ENCODE measurements at places on chromosomes 4 and X. TPM values are rescaled to one million over a fixed set of nuclear protein-coding genes. Genes with fewer than 3 reads are reported as not detected.

Gene RHOXF2
- total RNA-seq, result not detected

GRCh38 chrX:37453821-37454220 is 104.7 kb downstream of the PRRG1 start:
- no peak for DNase-seq
- H3K4me1 ChIP-seq, result no peaks in the 10 kb centered on the region
- H3K4me3 ChIP-seq, result no peak overlapping the region
- no peaks in the 10 kb centered on the region for H3K27me3 ChIP-seq
- no peaks in the 10 kb centered on the region for H3K36me3 ChIP-seq

DNA sequence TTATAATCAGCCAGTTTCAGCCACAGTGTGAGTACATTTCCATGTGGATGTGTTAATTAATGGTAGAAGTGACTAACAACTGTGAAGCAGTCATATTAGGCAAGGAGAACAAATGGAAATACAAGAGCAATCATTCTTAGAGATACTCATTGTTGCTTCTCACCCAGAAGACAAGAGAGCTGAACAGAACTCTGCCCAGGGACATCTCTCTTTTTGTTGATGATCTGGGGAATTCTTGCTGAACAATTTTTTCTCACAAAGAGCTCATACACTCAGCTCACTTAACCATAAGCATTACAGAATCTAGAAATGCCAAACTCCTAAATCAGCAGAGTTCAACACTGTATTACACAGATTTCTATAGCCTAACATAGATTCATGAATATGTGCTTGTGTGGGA is 150.1 kb downstream of the COMMD8 start:
- DNase-seq, result no peak
- no peaks in the 10 kb centered on the region for H3K4me1 ChIP-seq
- H3K27ac ChIP-seq, result no peak overlapping the region
- no peaks in the 10 kb centered on the region for H3K27me3 ChIP-seq
- no peaks in the 10 kb centered on the region for H3K36me3 ChIP-seq

Gene SUPT20HL1
- not detected for total RNA-seq

GRCh38 chr4:3823496-3824341 is 57.5 kb downstream of the ADRA2C start:
- no peaks in the 10 kb centered on the region for H3K4me1 ChIP-seq
- no peak for DNase-seq
- H3K27ac ChIP-seq, result no peak overlapping the region
- H3K4me3 ChIP-seq, result no peak overlapping the region
- no peaks in the 10 kb centered on the region for H3K27me3 ChIP-seq

Gene CDS1
- 0.70 TPM for total RNA-seq

DNA sequence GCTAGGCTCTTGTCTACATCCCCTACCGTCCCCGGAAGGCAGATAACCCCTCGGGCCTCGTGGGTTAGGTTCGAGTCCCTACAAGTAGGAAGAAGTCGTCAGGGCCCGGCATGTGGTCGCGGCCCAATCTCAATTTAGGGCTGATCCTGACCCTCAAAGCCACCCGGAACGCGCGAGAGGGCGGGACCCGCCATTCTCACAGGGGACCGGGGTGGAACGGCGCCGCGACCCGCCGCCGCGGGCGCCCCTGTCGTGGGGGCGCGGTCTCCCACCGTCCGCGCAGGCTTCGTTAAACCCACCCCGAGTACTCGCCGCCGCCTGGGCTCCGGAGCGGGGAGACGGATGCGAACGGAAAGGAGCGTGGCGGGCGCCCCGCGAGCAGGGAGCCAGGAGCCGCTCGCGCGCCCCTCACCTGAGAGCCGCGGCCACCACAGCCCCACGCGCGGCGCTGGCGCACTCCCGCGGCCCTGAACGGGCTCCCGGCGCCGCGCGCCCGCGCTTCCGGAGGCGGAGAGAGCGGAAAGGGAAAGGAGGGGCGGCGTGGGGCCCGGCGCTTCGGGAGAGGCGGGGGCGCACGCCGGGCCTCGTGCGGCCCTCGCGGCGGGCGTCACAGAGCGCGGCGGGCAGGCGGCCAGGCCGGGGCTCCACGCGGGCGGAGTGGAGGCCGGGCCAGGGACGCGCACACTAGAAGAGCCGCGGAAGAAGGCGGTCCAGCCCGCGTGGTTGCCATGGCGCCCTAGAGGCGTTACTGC is at the start of gene CFAP97:
CFAP97 (minus strand) TSS at position 515 of the 752 bp plus-strand sequence. CDS start 12,804 bp downstream, outside the sequence.
- peak within 1 kb of the TSS; percentile 64 for H3K4me3 ChIP-seq
- H3K4me1 ChIP-seq, result peaks cover 22% of the 10 kb centered on the region
- no peaks in the 10 kb centered on the region for H3K27me3 ChIP-seq
- H3K36me3 ChIP-seq, result no peaks in the 10 kb centered on the region

DNA sequence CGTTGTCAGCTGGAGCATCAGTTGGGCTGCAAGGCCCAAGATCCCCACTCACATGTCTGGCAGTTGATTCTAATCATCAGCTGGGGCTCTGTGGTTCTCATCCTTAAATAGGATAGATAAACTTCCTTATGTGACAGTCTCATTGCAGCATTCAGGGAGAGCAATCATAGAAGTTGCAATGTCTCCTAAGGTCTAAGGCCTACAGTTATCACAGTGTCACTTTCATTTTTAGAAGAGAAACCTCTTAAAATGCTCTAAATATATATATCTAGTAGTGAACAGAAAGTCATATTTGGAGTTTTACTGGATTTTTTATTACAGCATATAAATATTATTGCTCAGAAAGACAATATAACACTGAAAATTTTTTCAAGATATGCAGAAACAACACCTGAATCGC is 226.0 kb upstream of the PPP1R2C start:
- H3K27ac ChIP-seq, result no peak overlapping the region
- H3K27me3 ChIP-seq, result no peaks in the 10 kb centered on the region
- no peak overlapping the region for H3K4me3 ChIP-seq
- no peaks in the 10 kb centered on the region for H3K36me3 ChIP-seq
- no peak for DNase-seq

DNA sequence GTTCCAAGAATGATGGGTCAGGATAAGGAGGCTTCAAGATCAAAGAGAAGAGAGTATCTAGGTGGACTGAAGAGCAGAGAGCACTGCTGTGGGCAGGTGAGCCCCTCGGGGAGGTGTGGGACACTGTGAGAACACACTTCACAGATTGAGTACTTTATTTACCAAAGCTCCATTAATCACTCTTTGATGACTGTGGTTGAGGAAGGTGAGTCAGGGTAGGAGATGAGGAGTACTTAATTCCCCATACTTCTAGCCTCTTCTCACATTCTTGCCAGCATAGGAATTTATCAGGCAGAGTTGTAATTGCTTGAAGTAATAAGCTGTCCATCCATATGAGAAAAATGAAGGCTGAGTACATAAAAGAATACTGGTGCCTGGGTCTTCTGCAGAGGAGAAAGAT is 375.3 kb downstream of the PCDH10 start:
- DNase-seq, result no peak
- no peak overlapping the region for H3K4me3 ChIP-seq
- H3K27me3 ChIP-seq, result no peaks in the 10 kb centered on the region
- no peak overlapping the region for H3K27ac ChIP-seq
- H3K4me1 ChIP-seq, result no peaks in the 10 kb centered on the region

Gene KANTR
- 28.3 TPM for total RNA-seq

DNA sequence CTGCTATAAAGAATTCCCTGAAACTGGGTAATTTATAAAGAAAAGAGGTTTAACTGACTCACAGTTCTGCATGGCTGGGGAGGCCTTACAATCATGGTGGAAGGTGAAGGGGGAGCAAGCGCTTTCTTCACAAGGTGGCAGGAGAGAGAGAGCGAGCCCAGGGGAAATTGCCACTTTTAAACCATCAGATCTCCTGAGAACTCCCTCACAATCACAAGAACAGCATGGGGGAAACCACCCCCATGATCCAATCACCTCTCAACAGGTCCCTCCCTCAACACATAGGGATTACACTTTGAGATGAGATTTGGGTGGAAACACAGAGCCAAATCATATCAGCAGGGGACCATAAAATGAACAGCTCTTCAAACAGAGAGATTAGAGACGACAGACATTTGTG is 198.6 kb downstream of the MAGEB5 start:
- DNase-seq, result no peak
- no peaks in the 10 kb centered on the region for H3K36me3 ChIP-seq
- H3K4me3 ChIP-seq, result no peak overlapping the region
- H3K27ac ChIP-seq, result no peak overlapping the region
- no peaks in the 10 kb centered on the region for H3K4me1 ChIP-seq
- no peaks in the 10 kb centered on the region for H3K27me3 ChIP-seq

Data from naive thymus-derived CD4-positive, alpha-beta T cell (primary cell).